ENCODE measurements at places on chromosomes 2 and 18. TPM values are rescaled to one million over a fixed set of nuclear protein-coding genes. Genes with fewer than 3 reads are reported as not detected.

DNA sequence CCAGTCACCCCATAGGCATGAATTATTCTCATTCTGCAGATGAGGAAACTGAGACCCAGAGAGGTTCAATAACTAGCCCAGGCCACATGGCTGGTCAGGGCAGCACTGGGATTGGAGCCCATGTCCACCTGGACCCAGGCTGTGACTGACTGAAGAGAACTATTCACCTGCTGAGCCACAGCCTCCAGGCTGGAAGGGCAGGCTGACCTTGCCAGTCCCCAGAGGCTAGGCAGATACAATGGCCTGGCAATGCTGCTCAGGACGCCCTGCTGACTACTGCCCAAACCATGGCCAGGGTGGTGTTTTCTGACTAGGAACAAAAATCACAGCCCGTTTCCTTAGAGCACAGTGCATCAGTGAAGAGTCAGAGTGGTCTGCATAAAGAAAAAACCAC lies 36.8 kb downstream of the HS6ST1 start:
- no peak for DNase-seq

DNA sequence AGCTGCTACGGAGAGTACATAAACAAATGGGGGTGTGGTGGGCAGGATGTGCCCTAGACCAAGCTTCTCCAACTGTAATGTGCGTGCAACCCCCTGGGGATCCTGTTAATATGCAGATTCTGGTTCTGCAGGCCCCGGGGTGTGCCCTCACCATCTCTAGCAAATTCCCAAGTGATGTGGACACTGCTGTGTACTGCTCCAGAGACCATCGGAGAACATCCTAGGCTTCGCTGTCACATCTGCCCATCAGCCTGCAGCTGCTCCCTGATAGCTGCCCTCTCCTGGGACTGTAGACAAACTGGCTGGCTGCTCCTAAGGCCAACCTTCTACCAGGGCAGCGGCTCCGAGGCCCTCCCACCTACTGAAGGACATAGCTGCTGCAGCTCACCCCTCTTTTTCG lies 3.2 kb downstream of the HS1BP3 start:
- no peak for DNase-seq

Gene SLC30A3
- polyA plus RNA-seq, result 6.2 TPM

- DNase-seq, result no peak
Measured at GRCh38 chr18:54805571-54806334, 22.5 kb upstream of the RAB27B start.

- DNase-seq, result no peak
Measured at GRCh38 chr2:12778811-12779579, 62.3 kb downstream of the TRIB2 start.

- DNase-seq, result peak; percentile 67
Measured at GRCh38 chr2:170361090-170361936, 183.4 kb downstream of the MYO3B start.

Gene DIPK1C
- polyA plus RNA-seq, result 0.10 TPM

DNA sequence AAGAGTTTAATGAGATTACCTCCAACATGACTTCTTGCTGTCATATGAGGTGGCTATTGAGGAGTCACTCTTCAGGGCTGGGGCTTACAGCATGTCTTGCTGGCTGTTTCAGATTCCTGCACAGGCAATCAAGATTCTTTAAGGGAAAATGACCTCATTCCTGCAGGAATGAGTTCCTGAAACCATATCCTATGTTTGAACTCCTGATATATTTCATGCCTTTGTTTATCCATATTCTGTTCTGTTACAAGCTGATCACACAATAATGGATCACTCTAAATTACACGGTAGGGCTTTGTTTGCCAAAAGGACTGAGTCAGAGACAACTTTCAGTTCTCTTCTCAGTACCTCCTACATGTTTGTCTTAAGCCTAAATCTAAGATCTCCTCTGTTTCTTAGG lies 879.8 kb upstream of the PIK3C3 start:
- no peak for DNase-seq

All from left kidney (tissue), 8 donors.